ENCODE measurements at places on chromosomes 12 and 14. TPM values are rescaled to one million over a fixed set of nuclear protein-coding genes. Genes with fewer than 3 reads are reported as not detected.

- DNase-seq = no peak
Observed at GRCh38 chr12:28497889-28498411, 307.7 kb downstream of the CCDC91 start.

The CYP46A1 gene
- 1.5 TPM for total RNA-seq

- DNase-seq = no peak
Observed at GRCh38 chr14:79584679-79585078, 626.6 kb downstream of the DIO2 start.

DNA sequence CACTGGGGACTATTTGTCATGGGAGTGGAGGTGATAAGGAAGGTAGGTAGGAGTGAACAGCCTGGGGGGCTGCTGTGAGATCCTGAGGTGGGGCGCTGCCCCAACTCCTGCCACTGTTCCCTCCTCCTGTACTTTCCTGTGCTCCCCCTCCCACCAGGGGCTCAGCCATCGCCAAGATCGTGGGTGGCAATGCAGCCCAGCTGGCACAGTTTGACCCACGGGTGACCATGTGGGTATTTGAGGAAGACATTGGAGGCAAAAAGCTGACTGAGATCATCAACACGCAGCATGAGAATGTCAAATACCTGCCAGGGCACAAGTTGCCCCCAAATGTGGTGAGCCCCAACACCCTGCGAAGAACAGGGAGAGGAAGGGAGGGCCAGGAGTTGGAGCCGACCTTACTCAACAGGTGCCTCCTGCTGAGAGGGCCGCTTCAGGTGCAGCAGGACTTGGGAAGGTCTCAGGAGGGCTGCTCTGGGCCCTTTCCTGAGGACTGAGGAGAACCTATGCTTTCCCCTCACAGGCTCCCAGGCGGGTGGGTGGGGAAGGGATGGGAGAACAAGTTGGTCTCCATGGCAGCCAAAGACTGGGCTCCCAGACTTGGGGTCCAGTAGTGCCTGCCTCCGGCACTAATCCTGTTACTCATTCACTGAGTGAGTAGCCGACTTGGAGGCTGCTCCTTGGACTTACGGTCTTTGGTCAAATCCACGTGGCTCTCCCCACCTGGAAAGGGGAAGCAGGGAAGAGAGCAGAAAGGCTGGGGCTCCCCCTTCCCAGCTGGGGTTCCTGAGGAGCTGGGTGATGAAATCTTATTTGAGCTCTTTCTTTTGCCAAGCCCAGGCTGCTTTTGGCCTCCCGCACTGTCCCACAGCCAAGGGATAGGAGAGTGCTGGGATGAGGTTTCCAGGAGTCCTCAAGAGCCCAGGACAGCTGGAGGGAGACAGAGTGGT is 884 bp downstream of the GPD1 start:
- DNase-seq = no peak

DNA sequence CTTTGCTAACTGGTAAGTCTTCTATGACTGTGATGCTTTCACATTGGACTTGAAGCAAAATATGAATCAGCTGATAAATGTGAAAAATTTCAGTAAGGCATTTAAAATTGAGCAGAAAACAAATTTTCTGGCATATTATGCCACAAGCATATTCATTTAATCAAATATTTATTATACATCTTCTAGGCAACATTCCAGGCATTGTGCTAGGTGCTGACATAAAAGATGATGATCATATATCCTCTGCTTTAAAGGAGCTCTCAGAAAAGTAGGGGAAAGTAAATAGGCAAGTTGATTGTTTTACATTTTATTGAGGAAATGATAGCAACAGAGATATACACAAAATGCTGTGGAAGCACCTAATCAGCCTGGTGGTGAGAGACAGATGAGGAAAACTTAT is 248.9 kb downstream of the SLC16A7 start:
- no peak for DNase-seq

DNA sequence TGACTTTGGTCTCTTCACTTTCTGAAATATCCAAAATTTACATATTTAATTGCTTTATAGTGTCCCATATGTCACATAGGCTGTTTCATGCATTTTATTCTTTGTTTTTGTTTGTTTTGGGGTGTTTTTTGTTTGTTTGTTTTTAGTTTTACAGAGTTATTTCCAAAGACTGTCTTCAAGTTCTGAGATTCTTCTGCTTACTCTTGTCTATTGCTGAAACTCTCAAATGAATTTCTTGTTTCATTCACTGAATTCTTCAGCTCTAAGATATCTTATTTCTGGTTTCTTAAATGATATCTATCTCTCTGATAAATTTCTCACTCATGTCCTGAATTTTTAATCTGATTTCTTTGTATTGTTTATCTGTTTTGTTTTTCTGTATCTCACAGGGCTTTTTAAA is 412.0 kb upstream of the ATP2B1 start:
- no peak for DNase-seq

The GPR84 gene
- 0.66 TPM for total RNA-seq

GRCh38 chr14:104556256-104557021 is 23.1 kb upstream of the C14orf180 start:
- no peak for DNase-seq

Measured in esophagus muscularis mucosa (tissue), 4 donors.